Esophagus muscularis mucosa (tissue), 4 donors: ENCODE measurements at places on chromosomes 5 and 9. TPM values are rescaled to one million over a fixed set of nuclear protein-coding genes. Genes with fewer than 3 reads are reported as not detected.

- no peak overlapping the region for H3K27ac ChIP-seq
- no peaks in the 10 kb centered on the region for H3K36me3 ChIP-seq
- H3K27me3 ChIP-seq = no peaks in the 10 kb centered on the region
- DNase-seq = no peak
- H3K4me3 ChIP-seq = no peak overlapping the region
Observed at GRCh38 chr5:92741906-92742305, 839.1 kb downstream of the NR2F1-AS1 start.

GRCh38 chr9:75382126-75382525 lies 293.8 kb downstream of the OSTF1 start:
- no peaks in the 10 kb centered on the region for H3K27me3 ChIP-seq
- no peak overlapping the region for H3K27ac ChIP-seq
- no peaks in the 10 kb centered on the region for H3K4me1 ChIP-seq

DNA sequence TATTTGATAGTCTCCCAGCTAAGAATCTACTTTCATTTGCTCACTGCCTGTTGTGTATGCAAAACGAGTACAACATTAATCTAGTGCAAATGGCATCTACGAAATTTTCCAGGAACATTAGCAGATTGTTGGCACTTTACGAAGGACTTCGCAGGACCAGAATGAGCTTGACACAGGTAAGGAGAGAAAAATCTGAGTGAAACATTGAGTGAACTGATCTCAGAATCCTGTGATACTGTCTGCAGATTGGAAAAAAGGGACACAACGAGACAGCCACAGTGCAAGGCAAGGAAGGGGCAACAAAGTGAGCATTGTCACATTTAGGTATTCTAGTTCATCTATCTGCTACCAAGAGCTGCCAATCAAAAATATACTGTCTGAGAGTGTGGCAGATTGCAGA lies 350.5 kb downstream of the ZNF608 start:
- no peak overlapping the region for H3K27ac ChIP-seq
- peaks cover 10% of the 10 kb centered on the region for H3K4me1 ChIP-seq

GRCh38 chr5:178434851-178435250 lies 155.3 kb downstream of the COL23A1 start:
- DNase-seq = peak; percentile 88
- no peak overlapping the region for H3K27ac ChIP-seq
- H3K27me3 ChIP-seq = no peaks in the 10 kb centered on the region
- peaks cover 9% of the 10 kb centered on the region for H3K4me1 ChIP-seq
- no peak overlapping the region for H3K4me3 ChIP-seq

DNA sequence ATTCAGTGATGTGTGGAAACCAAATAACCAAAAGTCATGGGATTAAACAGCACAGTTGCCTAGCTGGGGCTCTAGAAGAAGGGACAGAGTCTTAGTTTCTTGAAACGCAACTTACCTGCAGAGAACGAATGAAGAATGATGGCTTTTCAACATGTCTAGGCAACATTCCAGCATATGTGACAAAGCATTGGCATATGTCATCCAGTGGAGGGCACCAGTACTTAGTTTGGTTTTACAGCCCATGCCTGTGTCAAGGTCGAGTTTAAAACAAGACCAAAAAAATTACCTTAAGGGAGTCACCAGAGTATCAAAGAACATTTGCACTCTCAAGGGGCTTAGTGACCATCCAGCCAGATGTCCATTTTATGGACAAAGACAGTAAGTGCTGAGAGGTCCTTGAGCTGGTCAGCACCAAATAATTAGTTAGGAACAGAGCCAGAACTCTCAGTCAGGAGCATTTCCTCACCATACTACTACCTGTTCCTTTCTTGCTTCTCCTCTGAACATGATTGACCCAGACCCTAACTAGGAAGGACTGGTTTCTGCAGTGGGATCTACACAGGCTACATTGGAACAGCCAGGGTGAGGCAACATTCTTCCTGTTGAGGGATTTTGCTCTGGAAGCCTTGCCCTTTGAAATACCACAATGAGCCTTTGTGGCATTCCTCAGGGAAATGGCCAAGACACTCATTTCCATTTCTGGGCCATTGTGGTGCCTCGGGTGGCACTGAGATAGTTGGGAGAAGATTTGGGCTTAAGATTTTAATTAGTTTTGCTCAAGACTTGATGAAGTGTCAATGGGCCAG lies 75.4 kb upstream of the ANKH start:
- H3K4me3 ChIP-seq = no peak overlapping the region
- H3K4me1 ChIP-seq = no peaks in the 10 kb centered on the region
- DNase-seq = no peak
- no peaks in the 10 kb centered on the region for H3K27me3 ChIP-seq

- no peak for DNase-seq
- H3K27ac ChIP-seq = peak overlapping the region; percentile 78
- H3K36me3 ChIP-seq = no peaks in the 10 kb centered on the region
- H3K4me1 ChIP-seq = peaks cover 50% of the 10 kb centered on the region
Observed at GRCh38 chr9:129026442-129027223, 1.5 kb downstream of the SH3GLB2 start.

DNA sequence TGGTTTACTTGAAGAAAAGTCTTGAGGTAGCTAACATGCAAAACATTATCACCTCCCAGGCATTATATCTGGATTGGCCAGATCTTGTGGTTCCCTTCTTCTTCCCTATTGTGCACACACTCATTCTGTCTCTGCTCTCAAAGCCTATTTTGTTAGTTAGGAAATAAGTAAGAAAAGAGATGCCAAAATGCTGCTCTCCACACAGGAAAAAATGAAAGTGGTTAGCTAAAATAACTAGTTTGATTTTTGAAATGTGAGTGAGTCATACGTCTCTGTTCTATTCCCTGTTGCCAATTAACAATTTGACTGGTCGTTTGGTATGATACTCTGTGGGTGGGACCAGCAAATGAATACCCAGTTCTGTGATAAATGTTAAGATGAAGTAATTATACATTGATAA lies 28.1 kb downstream of the LMNB1 start:
- no peaks in the 10 kb centered on the region for H3K4me1 ChIP-seq
- no peak for DNase-seq
- H3K27me3 ChIP-seq = no peaks in the 10 kb centered on the region
- H3K4me3 ChIP-seq = no peak overlapping the region
- no peak overlapping the region for H3K27ac ChIP-seq

GRCh38 chr5:174355208-174355612 lies 309.7 kb downstream of the NSG2 start:
- H3K4me1 ChIP-seq = peaks cover 12% of the 10 kb centered on the region
- H3K4me3 ChIP-seq = no peak overlapping the region
- no peaks in the 10 kb centered on the region for H3K36me3 ChIP-seq
- DNase-seq = no peak
- H3K27ac ChIP-seq = no peak overlapping the region

DNA sequence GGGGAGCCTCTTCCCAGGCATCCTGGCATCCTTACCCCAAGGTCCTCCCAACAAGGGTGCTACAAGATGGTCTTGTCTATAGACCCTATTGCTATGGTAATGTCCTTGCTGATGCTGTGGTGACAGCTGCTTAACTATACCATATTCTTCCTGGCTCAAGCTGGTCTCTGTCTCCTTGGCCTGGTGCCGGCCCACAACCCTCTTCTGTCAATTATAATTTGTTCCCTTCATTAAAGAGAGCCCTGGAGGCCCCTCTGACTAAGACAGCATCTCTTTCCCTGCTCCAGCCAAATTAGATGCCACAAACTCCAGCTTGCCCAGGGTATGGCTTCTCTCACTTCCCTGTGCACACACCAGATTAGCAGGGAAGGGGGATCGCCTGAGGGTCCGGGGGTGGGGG lies 86.7 kb downstream of the PSD2 start:
- DNase-seq = no peak
- H3K27me3 ChIP-seq = no peaks in the 10 kb centered on the region
- H3K36me3 ChIP-seq = no peaks in the 10 kb centered on the region
- no peak overlapping the region for H3K4me3 ChIP-seq

DNA sequence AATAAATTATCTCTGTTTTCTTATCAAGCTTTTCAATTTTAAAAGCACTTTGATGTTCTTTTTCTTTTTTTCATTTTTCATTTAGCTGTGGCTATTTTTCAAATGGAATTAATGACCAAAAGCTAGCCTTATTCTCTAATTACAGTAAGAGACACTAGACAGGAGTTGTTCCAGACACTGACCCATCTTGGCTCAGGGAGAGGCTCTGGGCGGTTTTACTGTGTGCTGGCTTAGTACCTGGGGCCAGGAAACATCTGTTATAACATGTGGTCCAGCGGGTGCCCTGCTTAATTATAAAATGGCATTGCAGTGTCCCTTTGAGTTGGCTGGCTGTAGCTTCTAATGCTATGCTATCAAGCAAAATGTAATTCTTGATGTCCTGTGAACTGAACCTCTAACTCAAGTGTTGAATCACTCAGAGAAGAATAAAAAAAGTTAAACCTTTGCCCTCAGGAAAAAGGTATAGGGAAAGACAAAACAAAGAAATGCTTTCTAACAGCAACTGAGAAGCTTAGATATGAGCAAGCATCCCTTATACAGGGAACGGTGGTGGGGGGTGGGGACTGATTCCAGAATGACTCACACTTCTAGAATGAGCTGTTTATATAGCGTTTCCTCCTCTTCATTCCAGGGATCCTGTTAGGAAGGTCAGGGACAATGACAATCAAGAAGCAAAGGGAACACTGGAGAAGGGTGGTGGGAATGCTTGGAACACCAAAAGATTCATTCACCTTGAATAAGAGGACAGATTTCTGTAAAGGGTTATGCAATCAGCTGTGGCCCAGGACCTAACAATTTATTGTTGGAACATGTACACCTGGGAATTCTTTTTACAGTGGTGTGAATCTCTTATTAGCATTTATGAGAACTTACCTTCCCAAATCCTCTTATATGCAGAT lies 58.7 kb upstream of the NFIB start:
- no peaks in the 10 kb centered on the region for H3K36me3 ChIP-seq
- H3K27ac ChIP-seq = peak overlapping the region; percentile 42
- H3K4me3 ChIP-seq = no peak overlapping the region
- H3K4me1 ChIP-seq = peaks cover 25% of the 10 kb centered on the region
- no peaks in the 10 kb centered on the region for H3K27me3 ChIP-seq
- no peak for DNase-seq

- H3K27ac ChIP-seq = no peak overlapping the region
- H3K4me1 ChIP-seq = no peaks in the 10 kb centered on the region
- no peaks in the 10 kb centered on the region for H3K27me3 ChIP-seq
- H3K4me3 ChIP-seq = no peak overlapping the region
- no peaks in the 10 kb centered on the region for H3K36me3 ChIP-seq
Observed at GRCh38 chr9:83027153-83027891, 35.6 kb downstream of the RASEF start.

GRCh38 chr5:171773106-171773505 lies 12.5 kb upstream of the SMIM23 start:
- no peak overlapping the region for H3K27ac ChIP-seq
- H3K36me3 ChIP-seq = no peaks in the 10 kb centered on the region
- H3K4me1 ChIP-seq = peaks cover 16% of the 10 kb centered on the region
- no peaks in the 10 kb centered on the region for H3K27me3 ChIP-seq
- peak; percentile 75 for DNase-seq

GRCh38 chr5:93107805-93108520 lies 473.1 kb downstream of the NR2F1-AS1 start:
- DNase-seq = no peak
- H3K4me1 ChIP-seq = peaks cover 4% of the 10 kb centered on the region
- no peak overlapping the region for H3K4me3 ChIP-seq
- H3K36me3 ChIP-seq = no peaks in the 10 kb centered on the region
- H3K27me3 ChIP-seq = no peaks in the 10 kb centered on the region

DNA sequence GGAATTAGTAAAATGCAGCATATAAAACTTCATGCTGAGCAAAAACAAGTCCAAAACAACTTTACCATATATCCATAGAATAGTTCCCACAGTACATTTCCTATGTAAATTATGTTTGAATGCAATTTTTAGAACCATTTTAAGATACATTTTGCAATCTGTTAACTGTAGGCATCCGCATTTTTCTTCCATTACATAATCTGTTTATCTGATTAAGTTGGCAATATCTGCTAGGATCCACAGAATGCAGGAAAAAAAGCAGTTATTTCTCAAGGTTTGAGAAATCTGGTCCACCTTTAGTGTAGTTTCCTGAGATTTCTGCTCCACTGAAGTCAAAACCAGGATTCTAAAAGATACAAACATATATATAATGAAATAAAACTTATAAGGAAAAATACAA lies 6.2 kb downstream of the NUDCD2 start:
- H3K4me1 ChIP-seq = peaks cover 9% of the 10 kb centered on the region
- H3K4me3 ChIP-seq = no peak overlapping the region
- no peak for DNase-seq
- peaks cover 71% of the 10 kb centered on the region for H3K36me3 ChIP-seq

DNA sequence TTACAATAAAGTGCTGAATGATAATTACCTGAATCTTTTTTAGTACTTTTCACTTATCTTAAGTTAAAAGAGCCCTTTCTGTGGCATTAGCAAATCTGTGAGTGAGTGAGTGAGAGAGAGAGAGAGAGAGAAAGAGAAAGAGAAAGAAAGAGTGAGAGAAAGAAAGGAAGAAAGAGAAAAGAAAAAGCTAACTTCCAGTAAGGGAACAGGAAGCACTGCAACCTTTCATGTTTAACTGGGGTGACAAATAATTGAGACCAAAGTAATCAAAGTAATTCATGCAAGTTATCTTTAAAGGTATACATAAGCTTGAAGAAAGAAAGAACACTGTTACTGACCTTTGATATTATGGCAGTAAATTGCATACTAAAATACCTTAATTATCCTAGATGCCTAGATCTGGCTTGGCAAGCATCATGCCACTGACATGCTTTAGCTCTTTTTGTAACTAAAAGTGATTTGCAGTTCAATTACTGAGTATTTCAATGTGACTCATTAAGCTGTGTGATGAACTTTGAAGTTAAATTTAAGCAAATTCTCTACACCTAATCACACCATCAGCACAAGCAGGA lies 21.7 kb downstream of the FEM1C start:
- no peak for DNase-seq
- H3K4me3 ChIP-seq = no peak overlapping the region
- H3K36me3 ChIP-seq = peaks cover 22% of the 10 kb centered on the region
- no peak overlapping the region for H3K27ac ChIP-seq
- no peaks in the 10 kb centered on the region for H3K27me3 ChIP-seq

DNA sequence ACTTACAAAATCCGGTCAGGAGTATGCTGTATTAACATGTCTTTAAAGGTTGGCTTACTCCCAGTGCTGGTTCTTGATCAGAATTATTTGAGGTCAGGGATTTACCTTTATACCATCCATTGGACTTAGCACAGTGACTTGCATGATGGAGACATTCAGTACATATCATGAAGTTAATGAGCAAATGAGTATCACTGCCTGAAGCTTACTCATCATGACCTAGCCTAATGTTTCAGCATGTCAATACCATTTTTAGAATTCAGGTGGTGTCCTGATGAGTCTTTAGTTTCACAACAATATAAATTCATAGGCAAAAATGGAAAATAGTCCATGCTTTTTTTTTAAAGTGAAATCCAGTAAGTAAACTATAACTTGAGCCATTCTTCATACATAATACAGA lies 226.0 kb upstream of the C9orf72 start:
- no peaks in the 10 kb centered on the region for H3K36me3 ChIP-seq
- H3K27me3 ChIP-seq = no peaks in the 10 kb centered on the region
- no peaks in the 10 kb centered on the region for H3K4me1 ChIP-seq
- H3K4me3 ChIP-seq = no peak overlapping the region
- no peak overlapping the region for H3K27ac ChIP-seq

- H3K4me3 ChIP-seq = no peak overlapping the region
- DNase-seq = no peak
- H3K27me3 ChIP-seq = no peaks in the 10 kb centered on the region
- no peaks in the 10 kb centered on the region for H3K4me1 ChIP-seq
- no peaks in the 10 kb centered on the region for H3K36me3 ChIP-seq
Observed at GRCh38 chr5:28729067-28729466, 1690.7 kb upstream of the CDH9 start.

Gene C9orf50
- not detected for total RNA-seq

Gene COL5A1
- total RNA-seq = 36.0 TPM

Gene ABO
- total RNA-seq = 3.8 TPM

Gene NIM1K
- total RNA-seq = 1.7 TPM

Gene PCDHGB1
- 2.7 TPM for total RNA-seq

Gene ZNF608
- total RNA-seq = 33.4 TPM
